ENCODE measurements at places on chromosomes 2 and 18.
A peak's percentile ranks its signal among the peaks of the same experiment; 100 is the strongest.

GRCh38 chr18:34978953-34979608 lies 62.1 kb upstream of the MAPRE2 start:
- peak; percentile 95 for DNase-seq

GRCh38 chr2:19899985-19900930 lies 1.5 kb downstream of the TTC32 start:
- DNase-seq: peak; percentile 19

DNA sequence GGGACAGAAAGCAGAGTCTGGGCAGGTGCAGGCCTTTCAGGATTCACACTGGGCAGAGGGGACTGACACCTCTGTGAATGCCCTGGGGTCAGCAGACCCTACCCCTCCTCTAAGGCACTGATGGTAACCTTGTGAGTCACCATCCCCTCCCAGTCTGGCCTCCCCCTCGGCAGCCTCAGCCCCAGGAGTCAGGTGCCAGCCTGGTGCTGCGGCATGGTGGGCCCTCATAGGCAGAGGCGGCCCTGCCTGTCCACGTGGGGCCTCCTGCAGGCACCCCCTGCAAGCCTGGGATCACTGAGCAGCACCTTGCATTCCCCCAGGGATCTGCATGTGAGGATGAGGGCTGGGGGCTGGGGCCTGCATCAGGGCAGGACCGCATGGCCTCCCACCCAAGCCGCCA lies 4.8 kb upstream of the GPR17 start:
- no peak for DNase-seq

- no peak for DNase-seq
These were observed 11.6 kb downstream of the PNO1 start for GRCh38 chr2:68169308-68169707.

All from EH (cell line).